Progenitor cell of endocrine pancreas (in vitro differentiated cells): ENCODE measurements at places on chromosomes 2 and 18.

DNA sequence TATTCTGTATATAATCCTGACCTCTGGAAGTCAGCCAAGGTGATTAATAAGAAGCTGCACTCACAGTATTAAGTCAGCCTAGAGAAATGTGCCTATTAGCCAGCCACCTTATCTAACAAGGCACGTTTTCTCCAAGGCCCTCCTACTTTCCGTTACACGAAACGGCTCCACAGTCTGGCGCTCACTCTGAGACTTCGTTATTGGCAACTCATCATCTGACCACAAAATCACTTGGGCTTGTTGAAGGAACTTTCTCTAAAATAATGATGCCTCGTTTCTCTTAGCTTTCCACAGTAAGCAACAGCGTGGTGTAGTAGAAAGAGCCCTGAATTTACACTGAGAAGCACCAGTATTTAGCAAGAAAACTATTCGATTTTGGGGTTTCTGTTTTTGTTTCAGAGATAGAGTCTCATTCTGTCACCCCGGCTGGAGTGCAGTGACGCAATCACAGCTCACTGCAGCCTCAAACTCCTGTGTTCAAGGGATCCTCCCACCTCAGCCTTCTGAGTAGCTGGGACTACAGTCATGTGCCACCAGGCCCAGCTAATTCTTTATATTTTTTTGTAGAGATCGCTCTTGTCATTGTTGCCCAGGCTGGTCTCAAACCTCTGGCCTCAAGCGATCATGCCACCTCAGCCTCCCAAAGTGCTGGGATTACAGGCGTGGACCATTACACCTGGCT lies 53.6 kb upstream of the SLC14A1 start:
- DNase-seq, result no peak

DNA sequence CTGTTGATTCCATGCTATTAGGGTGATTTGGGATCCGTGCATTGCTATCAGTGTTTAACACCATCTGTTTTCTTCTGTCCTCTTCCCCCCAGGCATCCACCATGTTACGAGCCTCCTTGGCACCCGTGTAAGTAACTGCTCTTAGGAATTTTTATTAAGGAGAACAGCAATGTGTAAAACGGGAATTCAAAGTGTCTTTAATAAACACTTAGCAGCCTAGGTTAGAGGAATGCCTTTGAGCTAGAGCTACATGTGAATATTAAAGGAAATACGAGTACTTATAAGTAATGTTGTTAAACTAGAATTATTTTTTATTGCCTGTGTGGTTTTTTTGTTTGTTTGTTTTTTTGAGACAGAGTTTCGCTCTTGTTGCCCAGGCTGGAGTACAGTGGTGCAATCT lies 58.1 kb downstream of the ARMC9 start:
- DNase-seq, result no peak

DNA sequence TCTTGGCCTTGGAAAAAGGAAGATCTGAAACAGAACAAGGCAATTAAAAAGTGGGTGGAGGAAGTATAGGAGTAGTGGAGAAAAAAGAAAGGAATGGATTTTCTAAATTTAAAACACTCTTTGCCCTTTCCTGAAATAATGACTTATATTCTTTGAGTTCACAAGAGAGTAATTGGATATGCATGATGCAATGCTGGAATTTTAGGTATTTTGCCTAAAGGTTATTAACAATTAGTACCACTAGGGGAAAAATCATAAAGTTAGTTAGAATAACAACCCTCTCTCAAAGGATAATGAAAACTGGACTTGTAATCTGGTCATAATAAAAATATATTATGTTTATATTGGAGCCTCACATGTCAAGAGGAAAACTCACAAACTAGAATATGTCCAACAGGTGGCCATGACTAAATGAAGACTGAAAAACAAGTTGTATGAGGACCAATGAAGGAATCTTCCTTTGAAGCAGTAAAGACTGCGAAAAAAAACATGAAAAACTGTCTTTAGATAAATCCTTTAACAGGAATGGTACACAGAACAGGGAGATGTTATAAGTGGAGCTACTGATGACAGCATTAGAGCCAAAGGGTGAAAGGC lies 281.8 kb downstream of the NCKAP5 start:
- DNase-seq, result no peak

DNA sequence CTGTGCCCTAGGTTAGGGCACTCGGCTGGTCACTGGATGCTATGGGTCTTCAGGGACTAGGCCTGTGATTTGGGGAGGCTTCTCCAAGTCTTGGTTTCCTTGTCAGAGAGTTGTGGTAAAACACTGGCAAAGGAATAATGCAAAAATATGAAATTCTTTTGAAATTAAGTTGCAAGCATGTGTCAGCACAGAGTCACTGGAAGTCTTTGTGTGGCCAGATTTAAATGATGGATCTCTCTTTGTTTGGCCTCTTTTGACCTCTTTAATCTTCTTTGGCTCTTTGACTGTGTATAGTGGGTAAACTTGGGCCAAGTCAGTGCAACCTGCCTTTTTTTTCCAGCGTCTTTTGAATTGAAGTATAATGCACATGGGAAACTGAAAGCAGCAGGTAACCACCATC lies 12.1 kb downstream of the HK2 start:
- no peak for DNase-seq

GRCh38 chr2:237298151-237299118 lies 115.5 kb downstream of the COL6A3 start:
- DNase-seq, result no peak
